ENCODE measurements at places on chromosomes 13 and 19.

DNA sequence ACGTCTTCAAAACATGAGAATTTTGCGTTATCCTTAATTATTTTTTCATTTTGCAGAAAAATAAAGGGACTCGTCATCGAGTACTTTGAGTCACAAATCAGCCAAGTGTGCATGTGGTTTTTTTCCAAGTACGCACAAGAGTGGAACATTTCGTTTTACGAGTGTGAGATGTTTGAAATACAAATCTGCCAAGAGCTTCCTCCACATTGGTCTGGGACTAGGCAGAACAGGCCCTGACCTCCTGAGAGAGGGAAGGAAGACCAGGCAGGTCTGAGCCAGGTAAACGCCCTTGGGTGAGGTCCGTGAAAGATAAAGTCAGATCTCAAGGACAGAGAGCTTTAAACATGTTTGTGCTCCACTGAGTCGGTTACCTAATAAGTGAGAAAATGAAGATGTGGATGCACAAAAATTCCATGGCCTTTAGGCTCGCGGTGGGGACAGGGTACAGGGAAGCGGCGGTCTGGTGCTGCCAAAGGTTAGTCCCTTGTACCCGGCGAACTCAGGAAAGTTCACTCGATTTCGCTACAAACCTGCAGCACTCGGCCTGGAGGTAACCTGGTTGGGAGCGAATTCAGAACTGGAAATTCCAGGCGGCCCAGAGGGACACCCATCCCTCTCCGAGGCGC lies 473 bp upstream of the ITM2B start:
- DNase-seq, result no peak

DNA sequence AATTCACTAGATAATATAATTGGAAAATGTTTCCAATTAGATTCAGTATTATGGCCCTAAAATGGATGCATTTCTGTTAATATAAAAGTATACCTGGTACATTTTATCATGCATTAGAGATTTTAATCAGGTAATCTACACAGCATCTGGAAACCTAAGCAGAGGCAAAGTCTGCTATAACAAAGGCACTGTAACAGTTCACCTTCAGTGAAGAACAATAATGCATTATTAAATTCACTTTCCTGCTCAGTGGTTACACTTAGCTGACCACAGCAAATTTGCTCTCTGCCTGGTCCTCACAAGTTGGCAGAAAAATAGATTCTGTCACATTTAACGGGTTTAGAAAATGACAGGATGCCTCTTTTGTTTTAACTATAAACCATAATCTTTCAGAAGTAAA lies 326.9 kb downstream of the DACH1 start:
- no peak for DNase-seq

- DNase-seq, result no peak
Measured at GRCh38 chr19:52190487-52191293, 838 bp downstream of the PPP2R1A start.

DNA sequence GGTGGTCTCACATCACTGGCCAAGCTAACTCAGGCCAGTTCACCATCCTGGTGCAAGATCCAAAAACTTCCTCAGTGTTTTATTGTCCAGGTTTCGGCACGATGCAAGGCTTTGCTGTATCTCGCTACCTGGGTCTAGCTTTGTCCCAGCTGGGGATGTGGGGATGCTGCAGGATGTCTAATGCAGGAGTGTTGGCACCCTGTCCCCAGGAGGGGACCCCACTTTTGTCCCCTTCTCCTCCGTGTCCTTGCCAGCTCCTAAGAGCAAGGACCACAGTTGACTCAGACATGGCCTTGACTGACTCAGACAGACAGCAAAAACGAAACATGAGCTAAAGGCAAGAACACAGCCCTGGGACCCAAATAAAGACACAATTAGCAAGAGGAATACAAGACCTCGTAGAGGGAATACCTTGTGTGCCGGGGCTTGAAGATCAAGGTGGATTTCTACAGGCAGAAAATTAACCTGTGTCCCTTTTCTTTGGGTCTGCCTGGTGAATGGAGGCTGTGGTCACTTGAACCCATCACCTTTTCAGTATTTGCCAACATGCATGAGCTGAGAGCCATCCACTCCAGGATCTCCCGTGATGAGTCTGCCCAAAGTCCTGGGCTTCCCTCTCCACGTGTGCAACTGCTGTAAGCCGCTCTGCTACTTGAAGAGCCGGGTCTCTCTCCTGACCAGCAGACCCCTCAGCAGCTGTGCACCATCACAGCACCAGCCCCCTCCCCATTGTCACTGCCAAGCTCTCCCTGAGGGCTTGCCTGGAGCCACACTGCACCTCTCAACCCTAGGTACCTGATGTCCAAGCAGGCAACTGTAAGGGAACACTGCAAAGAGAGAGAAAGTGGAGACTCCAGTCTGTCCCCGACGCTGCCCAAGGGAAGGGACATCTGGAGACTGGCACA lies 149.5 kb upstream of the ZNF507 start:
- no peak for DNase-seq

- DNase-seq, result no peak
Measured at GRCh38 chr19:31511098-31511497, 161.9 kb upstream of the TSHZ3 start.

DNA sequence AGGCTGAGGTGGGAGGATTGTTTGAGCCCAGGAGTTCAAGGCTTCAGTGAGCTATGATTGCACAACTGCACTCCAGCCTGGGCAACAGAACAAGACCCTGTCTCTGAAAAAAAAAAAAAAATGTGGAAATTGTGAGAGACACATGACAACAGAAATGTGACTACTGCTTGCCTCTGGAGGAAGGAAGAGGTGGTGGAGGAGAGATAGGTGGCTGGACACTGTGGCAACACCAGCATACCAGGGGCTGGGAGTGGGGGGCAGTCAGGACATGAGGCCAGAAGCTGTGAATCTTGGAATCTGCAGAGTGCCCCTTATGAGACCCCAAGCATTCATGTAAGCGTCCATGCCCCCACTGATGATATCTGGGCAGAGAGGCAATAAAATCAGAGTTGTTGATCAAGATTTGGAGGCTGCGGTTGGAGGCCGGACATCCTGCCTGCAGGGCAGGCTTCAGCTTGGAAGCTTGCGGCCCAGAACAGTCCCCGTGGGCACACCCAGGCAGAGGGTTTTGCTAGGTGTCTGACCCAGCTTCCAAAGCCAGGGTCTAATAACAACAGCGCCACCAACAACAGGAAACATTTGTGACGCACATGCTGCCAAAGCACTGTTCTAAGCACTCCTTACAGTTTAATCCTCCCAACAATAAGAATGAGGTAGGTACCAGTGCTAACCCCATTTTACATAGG lies 16.9 kb downstream of the FAM187B start:
- no peak for DNase-seq

DNA sequence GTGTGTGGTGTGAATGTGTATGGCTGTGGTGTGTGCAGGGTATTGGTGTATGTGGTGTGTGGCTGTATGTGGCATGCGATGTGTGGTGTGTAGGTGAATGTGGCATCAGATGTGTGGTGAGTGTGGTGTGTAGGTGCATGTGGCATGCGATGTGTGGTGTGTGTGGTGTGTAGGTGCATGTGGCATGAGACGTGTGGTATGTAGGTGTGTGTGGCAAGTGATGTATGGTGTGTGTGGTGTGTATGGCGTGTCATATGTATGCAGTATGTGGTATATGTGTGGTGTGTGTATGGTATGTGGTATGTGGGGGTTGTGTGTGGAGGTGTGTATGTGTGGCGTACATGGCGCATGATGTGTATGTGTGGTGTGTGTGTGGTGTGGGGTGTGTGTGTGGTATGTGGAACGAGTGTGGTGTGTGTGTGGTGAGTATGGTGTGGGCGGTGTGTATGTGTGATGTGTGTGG lies 63.4 kb downstream of the PEPD start:
- no peak for DNase-seq

- no peak for DNase-seq
Measured at GRCh38 chr13:108674771-108675170, 45.4 kb downstream of the MYO16 start.

DNA sequence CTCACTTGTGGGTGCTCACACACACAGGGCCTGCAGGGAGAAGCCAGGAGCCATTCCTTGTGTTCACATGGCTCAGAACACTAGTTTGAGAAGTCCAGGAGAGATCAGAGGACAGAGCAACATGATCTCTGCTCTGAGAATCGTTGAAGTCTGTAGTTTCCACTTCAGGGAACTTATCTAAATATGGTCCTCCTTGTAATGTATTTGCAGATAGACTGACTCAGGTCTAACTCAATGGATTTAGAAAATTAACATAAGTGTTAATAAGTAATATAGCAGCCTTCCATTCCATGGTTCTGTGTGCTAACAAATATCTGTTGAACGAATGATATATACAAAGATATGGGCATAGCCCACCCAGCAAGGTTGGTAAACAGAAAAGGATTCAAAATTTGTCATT lies 119.8 kb upstream of the STARD13 start:
- DNase-seq, result no peak
